ENCODE measurements at places on chromosomes 7 and 10. TPM values are rescaled to one million over a fixed set of nuclear protein-coding genes. Genes with fewer than 3 reads are reported as not detected.

DNA sequence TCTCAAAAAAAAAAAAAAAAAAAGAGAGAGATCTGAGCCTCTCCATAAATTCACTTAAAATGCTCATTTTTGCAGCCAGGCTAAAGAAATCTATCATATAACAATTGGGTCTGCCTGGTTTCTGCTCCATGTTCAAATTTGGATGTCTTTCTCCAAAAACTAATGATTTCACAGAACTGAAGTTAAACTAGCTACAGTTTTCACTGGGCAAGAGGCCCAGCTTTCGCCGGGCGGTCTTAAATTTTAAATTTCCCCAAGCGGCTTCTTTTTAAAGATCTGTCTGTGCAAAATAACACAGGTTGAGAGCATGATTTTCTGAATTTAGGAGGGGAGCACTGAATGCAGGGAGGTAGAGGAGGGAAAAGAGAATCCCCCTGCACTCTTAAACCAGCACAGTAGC is 603.4 kb downstream of the KCNMA1 start:
- no peak for DNase-seq

The EZH2 gene
- total RNA-seq: 8.6 TPM

GRCh38 chr7:67380326-67380725 is 383.7 kb downstream of the TYW1 start:
- no peak for DNase-seq

DNA sequence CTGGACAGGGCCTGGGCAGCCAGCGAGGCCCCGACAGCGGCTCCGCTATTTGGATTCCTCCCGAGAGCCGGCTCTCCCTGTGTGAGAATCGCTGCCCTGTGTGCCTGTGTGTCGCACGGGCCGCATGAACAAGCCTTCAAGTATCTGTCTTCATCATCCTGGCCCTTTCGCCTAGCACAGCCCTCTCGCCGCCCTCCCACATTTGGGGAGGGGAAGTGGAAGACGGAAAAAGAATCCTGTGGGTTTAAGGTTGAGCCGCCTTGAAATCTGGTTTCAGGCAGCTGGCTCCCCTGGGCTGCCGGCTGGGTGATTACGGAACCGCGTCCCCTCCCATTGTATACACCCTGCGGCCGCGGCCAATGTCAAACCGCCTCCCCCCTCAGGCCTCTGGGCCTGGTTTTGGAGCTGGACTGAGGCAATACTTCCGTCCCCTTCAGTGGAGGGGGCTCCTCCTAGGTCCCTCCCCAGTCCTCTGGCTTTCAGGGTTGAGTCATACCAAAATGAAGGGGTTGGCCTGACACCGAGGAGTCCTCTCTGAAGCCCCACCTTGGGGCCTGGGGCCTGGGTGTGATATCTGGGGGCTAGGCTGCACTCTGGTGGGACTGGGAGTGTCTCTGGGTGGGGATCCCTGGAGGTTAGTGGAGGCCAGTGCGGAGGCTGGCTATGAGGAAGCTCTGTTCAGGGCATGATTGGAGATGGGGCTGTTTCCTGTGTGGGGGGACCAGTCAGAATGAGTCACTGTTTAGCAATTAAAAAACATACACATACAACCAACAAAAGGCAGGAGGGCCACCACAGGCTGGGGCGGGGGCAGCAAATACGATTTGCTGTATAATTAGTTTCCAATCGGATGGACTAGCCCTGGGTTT is 1.7 kb downstream of the TRIM8 start:
- peak; percentile 73 for DNase-seq

- DNase-seq: no peak
These were observed 3.4 kb downstream of the TMEM209 start for GRCh38 chr7:130201796-130202195.

DNA sequence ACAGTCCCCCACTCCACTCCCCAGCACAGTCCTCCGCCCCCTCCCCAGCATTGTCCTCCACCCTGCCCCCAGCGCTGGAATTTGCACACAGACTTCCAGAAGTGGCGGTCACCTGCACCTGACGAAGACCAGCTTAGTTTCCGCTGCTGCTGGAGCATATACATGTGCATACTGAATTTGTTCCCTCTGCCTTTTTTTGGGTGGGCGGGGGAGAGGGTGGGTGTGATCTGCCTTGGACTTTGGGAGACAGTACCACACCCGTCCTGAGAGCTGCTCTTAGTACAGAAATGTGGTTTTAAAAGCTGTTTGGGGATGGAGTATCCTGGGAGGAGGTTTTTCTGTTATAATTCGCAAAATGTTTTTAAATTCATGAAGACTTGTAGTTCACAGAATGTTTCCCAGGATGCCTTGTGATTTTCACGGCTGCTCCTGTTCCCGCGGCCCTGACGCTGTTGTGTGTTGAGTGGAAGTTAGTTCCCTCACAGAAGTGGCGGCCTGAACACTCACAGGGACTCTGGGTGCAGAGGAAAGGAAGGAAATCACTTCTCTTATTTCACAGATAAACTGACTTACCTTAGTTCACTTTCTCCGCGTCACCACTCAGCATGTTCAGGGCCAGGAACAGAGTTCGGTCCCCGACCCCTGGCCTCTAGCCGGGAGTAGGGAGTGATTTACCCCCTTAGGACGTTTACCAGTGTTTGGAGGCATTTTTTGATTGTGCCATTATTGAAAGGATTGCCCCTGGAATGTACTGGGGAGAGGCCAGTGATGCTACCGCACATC is 18.6 kb downstream of the PFKP start:
- DNase-seq: no peak

The ADAM12 gene
- total RNA-seq: 0.14 TPM

DNA sequence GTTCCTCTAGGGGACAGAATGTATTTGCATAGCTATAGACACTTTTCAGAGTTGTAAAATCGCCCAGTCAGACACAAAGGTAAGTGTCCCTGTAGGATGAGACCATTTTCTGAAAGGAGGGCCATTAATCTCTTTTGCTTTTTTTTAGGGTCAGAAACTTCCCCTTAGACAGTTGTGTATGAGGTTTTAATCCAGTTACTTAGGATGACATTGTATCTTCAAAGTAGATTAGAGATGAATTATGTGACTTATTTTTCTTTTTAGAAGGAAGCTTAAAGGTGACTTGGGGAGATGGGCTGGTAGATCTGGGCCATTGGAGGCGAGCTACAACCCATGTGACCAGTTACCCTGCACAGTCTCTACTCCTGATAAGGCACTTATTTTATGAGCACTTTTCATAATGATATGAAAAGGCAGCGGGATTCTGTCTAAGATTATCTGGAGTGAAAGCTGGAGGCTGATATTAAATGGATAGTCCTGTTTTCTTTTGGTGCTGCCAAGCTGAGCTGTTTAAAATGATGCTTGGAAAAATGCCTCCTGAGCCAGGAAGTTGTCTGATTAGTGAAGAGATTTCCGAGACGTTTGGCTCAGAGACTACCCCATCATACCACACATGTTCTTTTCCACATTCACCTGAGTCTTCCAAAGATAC is 264.3 kb downstream of the AUTS2 start:
- no peak for DNase-seq

The AQP1 gene
- total RNA-seq: 117 TPM

The NHLRC2 gene
- 89.5 TPM for total RNA-seq

- DNase-seq: no peak
These were observed 8.9 kb downstream of the PRRT4 start for GRCh38 chr7:128352636-128353035.

- no peak for DNase-seq
These were observed 2.6 kb downstream of the ZNF655 start for GRCh38 chr7:99560834-99561736.

DNA sequence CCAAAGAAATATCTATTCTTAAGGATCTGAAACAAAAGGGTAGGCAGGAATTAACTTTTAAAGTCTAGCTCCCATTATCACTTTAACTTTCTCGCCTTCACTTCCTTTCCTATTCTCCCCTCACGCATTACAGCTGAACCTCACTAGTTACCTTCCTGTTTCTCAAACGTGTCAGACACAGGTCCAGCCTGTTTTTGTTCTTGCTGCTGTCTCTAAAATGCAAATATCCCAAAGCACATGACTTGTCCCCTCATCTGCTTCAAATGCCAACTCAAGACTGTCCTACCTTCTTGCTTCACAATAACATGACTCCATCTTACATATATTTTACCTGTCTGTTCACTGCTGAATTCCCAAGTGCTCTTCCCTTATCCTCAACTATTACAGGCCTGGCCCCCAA is 17.6 kb downstream of the ZDHHC6 start:
- no peak for DNase-seq

- DNase-seq: no peak
These were observed 59.1 kb downstream of the LOXL4 start for GRCh38 chr10:98208925-98209324.
